Activated CD8-positive, alpha-beta memory T cell treated with anti-CD3 and anti-CD28 coated beads for 24 hours (primary cell): ENCODE measurements at places on chromosomes 7 and 10.

- DNase-seq, result no peak
Observed at GRCh38 chr10:76962851-76963250, 674.8 kb downstream of the KCNMA1 start.

- DNase-seq, result no peak
Observed at GRCh38 chr7:80783678-80784327, 135.0 kb downstream of the SEMA3C start.

DNA sequence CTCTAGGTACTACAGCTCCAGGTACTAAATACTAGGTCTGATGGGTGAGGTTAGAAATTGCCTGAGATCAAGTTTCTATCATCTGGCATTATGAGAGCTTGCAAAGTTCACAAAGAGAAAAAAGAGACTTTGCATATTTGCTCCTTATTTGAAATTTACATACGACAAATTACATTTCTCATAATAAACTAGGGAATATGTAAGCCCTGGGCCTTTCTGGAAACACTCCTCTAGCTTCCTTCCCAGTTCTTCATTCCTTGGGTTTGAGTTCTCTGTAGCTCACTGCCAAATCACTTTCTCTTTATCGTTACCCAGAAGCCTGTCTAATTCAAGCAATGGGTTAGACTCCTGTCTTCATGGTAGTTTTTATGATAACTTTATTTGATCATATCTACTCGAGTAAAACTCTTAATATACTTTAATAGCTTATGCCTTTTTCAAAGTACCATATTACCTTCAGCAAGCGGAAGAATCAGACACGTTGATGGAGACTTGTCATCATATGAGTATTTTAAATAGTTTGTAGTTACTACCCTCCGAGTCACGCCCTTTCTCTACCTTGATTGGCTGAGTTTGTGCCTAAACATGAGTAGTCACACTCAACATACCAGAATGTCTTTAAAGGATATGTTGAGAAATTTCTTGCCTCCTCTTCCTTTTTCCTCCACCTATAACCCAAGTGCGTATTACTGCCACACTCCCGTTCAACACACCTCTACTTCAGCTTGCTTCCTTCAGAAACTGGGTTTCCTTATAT lies 150.5 kb downstream of the DKK1 start:
- DNase-seq, result no peak

GRCh38 chr7:107150375-107151073 lies 18.3 kb upstream of the HBP1 start:
- DNase-seq, result peak; percentile 87

DNA sequence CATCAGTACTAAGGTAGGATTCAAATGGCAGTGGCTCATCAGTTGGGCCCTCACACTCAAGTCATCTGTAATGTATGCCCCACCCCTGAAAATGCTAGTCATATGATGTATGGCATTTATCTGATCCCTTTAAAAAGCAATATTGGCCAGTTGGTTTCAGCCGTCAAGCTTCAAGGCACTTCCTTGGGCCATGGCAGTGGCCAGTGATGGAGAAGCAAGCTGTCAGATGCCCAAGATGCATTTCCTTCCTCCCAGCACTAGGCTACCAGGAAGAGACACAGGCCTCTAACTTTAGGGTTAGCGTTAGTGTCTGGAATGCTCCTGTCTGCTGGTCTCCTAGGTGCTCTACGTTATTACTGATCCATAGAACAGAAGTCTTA lies 64.1 kb downstream of the PIK3AP1 start:
- no peak for DNase-seq

- DNase-seq, result no peak
Observed at GRCh38 chr7:138542183-138542582, 82.1 kb downstream of the TRIM24 start.

DNA sequence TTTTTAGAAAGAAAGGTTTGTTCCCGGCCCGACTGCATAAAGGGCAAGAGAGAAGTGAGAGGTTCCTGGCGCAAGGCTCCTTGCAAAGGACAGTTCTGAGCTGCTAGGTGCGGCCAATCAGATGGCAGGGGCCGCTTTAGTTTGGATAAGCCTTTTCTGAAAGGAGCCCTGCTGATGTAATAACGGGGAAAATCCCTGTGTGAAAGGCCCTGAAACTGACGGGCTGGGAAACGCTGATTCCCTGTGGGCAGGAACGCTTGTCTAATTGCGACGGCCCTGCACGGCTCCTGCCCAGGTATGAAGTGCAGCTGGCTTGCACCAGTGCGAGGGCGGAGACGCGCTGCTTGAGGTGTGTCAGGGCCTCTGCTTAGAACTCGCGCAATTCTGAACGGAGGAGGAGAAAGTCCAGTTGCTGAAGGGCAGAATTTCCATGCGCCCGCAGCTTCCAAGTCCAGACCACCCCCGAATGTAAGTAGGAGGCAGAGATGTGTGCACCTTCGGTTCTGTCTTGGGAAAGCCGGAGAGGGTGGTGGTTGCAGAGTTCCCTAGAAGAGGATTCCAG lies 30.5 kb downstream of the TACC2 start:
- DNase-seq, result no peak

DNA sequence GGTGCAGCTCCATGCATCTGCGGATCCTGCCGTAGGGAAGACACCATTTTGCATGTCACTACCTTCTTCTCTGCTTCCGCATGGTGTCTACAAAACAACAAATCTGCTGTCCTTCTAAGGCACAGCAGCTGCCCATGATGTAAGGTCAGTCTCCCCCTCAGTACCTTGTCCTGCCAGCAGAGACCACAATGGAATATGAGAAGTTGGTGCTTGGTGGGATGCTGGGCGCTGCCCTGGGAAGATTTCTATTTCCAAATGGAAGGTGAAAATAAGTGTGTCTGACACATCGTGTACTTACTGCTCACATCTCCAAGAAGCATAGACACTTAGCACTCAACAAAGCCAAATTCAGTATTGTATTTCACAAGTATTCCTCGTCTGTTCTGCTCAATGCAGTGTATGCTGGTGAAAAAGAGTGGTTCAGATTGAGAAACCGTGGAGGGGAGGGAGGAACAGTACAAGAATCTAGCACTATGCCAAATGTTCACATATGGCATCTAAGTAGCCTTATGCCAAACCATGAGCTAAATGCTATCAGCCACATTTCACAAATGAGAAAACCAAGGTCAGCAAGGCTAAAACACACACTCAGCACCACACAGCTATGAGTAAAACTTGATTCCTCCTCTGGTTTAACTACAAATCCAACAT lies 95.0 kb downstream of the GRB10 start:
- no peak for DNase-seq

GRCh38 chr7:101833799-101834198 lies 16.4 kb downstream of the CUX1 start:
- no peak for DNase-seq

- no peak for DNase-seq
Observed at GRCh38 chr7:114310345-114311110, 104.1 kb upstream of the FOXP2 start.

- no peak for DNase-seq
Observed at GRCh38 chr7:77765906-77766800, 32.1 kb downstream of the TMEM60 start.

DNA sequence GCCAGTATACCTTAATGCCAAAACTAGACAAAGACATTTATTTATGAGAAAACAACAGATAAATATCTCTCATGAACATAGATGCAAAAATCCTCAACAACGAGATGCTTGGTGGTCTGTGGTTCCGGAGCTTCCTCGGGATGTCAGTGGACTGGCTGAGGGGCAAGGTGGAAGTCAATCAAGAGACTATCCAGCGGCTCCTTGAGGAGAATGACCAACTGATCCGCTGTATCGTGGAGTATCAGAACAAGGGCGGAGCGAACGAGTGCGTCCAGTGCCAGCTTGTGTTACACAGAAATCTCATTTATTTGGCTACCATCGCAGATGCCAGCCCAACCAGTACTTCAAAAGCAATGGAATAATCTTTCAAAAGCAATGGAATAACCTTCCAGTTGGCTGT lies 60.0 kb upstream of the PARD3 start:
- DNase-seq, result no peak

DNA sequence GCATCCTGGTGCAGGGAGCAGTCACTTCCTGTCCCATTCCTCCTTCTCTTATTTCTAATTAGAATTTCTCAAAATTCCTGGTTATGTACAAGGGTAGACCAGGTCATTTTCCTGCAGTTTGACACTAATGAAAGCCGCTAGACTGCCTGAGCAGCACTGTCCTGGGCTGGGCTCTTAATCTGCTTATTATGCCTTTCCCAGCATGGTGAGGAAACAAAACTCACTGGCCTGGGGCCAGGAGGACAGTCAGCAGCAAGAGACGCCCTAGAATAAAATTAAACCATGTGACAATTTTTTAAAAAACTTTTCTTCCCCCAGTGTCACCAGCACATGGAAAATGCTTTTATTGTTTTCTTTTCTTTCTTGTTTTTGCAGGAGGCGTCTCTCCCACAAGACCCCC lies 647.5 kb downstream of the TYW1 start:
- DNase-seq, result no peak

- no peak for DNase-seq
Observed at GRCh38 chr7:934469-935163, 19.9 kb downstream of the ADAP1 start.

- no peak for DNase-seq
Observed at GRCh38 chr7:18210377-18210776, 182.7 kb upstream of the PRPS1L1 start.

DNA sequence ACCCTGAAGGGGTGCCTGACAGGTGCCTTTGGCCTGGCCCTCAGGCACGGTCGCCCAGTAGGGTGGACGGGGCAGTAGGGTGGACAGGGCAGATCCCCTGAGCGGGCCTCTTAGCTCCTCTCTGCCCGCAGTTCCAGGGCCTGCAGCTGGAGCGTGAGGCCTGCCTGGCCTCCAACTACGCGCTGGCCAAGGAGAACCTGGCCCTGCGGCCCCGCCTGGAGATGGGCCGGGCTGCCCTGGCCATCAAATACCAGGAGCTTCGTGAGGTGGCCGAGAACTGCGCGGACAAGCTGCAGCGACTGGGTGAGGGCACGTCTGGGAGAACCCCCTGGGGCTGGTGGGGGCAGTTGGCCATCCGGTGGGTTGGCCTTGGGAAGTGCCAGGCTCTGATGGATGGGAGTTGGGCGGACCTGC lies 1.7 kb downstream of the VPS37D start:
- no peak for DNase-seq

- DNase-seq, result no peak
Observed at GRCh38 chr7:116328161-116328560, 117.8 kb downstream of the TES start.

DNA sequence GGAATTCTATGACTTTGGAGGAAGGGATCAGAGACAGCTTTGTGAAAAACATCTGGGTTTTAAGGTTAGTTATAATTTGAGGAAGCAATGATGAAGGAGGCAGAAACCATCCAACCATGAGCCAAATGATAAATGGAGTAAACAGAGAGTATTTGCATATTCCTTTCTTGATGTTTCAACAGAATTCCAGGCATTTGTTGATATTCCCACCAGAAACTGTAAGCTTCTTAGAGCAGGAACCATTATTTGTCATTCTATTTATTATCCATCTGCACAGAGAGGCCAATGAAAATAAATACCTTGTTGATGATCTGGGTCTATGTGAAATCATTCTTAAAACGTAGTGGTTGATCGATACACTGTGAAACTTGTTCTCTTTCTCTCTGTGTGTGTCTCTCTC lies 715.3 kb downstream of the INHBA start:
- DNase-seq, result no peak

DNA sequence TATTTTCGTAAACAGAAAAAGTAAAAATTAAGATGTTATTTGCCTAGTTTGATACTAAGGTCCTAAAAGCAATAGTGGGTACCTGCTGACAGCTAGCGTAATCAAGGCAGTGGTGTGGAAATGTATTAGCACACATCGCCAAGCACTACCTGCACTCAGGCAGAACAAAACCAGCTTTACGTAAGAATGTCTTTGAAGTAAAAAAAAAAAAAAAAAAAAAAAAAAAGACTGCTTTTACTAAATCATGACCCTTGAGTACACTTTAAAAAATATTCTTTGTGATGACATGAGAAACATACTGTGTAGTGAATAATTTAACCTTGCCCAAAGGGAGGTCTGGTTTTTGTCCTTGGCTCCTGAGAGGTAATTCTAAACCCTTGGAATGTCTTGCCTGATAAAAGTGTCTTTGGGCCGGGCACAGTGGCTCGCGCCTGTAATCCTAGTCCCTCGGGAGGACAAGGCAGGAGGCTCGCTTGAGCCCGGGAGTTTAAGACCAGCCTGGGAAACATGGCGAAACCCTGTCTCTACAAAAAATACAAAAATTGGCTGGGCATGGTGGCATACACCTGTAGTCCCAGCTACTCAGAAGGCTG lies 12.7 kb downstream of the XRCC2 start:
- DNase-seq, result no peak

- DNase-seq, result no peak
Observed at GRCh38 chr10:30943451-30943850, 88.2 kb downstream of the ZNF438 start.

DNA sequence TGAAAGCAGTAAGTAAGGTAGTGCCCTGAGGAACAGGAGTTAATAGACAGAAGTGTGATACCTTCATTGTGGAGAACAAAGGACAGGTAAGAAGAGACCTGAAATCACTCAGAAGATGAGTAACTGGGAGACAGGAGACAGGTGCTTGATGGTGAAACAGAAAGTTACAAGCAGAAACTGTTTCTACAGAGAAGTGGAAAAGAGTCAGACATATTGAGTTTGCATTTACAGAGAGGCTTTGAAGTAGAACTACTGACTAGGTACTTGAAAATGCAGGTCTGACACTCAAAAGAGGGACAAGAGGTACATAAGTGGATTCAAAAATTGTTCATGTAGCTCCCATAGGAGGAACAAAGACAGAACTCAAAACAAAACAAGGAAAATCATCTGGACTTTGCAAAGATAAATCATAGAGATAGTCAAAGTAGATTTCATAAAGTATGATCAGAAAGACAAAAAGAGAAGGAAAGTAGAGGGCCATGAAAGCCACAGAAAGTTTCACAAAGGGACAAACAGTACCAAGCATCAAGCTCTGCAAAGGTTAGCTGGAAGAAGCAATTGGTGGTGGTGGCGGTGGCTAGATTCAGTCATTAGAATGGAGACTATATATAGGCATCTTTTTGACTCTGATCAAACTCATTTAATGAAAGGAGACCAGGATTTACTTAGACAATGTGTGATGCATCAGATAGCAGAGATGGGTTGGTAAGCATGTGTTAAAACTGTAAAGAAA lies 198.4 kb downstream of the PCLO start:
- no peak for DNase-seq

DNA sequence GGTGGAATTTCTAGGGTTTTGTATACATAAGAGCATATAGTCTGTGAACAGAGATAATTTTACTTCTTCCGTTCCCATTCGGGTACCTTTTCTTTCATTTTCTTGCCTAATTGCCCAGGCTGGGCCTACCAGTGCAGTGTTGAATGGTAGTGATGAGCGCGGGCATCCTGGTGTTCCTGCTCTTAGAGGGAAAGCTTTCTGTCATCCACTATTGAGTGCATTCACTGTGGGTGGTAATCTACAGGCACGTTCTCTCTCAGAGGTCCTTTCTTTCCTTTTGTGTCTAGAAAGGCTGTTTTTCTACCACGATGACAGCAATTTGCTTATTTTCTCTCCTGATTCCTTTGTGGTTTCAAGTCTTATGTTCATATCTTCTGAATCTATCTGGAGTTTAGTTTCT lies 65.0 kb downstream of the INPP5A start:
- DNase-seq, result no peak
